ENCODE measurements at places on chromosomes 3 and 15.

GRCh38 chr3:188153437-188154013 is 432 bp upstream of the LPP start:
- peak; percentile 62 for DNase-seq

DNA sequence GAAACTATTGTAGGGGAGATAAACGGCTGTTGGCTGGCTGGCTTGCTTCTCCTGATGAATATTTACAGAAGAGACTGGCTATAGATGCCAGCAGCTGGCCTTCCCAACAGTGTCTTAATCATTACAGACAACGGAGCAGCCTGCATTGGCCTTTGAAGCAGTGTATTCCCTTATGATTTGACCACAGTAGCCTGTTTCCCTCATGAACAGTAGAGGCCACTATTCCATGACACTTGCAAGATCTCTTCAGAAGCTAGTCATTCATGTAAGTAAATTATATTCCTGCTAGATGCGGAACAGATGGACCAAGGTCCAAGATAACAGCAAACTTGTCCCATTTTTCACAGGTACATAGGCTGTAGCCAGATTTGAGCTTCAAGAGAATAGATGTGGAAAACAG is 47.3 kb downstream of the TMCO5A start:
- peak; percentile 1 for DNase-seq

GRCh38 chr3:101903451-101903871 is 54.1 kb downstream of the NFKBIZ start:
- no peak for DNase-seq

DNA sequence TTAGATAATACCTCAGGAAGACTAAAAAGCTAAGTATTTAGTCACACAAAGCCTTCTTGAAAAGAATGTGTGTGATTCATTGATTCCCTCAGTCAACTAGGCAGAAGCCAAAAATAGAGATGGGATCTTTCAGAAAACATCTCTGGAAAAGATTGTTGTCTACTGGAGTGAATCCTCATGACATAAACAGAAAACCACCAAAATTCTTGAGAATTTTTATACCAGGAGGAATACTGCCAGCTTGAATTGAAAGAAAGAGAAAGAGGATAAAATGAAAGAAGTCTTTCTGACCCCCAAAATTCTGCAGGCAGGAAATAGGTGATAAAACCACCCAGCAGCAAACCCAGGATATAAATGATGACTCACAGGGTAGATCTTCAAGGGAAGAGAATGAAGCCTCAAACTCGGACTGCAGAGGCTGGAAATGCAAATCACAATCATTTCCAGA is 363.1 kb upstream of the PLSCR5 start:
- no peak for DNase-seq

GRCh38 chr15:61685534-61685933 is 374.7 kb downstream of the VPS13C start:
- no peak for DNase-seq

GRCh38 chr3:126419886-126420786 is 25.4 kb downstream of the CFAP100 start:
- DNase-seq = no peak

DNA sequence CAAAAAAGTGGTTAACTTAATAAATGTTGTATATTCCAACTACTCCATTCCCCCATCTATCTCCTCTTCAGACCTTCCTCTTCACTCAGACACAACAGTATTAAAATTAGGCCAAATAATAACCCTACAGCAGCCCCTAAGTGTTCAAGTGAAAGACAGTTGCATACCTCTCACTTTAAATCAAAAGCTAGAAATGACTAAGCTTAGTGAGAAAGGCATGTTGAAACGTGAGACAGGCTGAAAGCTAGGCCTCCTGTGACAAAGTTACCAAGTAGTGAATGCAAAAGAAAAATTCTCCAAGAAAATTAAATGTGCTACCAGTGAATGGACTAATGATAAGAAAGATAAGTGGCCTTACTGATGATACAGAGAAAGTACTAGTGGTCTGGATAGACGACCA is 71.7 kb downstream of the ANKRD28 start:
- DNase-seq = peak; percentile 75

DNA sequence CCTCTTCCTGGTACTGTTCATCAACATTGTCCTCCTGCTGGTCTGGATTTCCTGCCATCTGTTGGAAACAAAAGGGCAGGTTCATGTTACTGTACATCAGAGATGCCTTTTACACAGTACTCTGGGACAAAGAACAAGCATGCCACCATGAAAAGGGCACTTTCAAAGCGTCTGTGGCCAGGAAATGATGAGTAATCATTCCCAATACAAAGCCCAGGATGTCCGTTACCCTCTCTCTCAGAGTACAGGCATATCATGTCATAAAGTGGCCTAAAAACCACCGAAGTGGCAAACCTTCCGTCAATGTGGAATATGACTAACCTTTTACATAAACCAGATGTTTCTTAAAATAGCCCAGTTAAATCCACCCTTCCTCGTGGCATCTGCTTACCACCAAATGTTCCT is 71.2 kb downstream of the GOLIM4 start:
- peak; percentile 85 for DNase-seq

DNA sequence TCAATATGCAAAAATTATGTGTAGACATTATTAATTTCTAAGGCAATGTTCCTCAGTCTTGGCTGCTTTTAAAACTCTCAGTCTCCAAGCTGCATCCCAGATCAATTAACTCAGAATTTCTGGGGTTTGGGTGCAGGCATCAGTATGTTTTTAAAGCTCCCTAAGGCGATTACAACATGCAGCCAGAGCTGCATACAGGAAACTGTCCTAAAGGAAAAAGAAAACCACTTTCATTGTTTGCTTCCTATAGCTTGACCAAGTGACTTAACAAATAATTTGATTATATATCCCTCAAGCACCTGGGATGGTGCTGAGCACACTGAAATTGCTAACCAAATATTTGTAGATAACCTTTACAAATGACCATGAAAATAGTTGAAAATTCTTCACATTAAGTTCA is 194.7 kb downstream of the DTWD1 start:
- no peak for DNase-seq

DNA sequence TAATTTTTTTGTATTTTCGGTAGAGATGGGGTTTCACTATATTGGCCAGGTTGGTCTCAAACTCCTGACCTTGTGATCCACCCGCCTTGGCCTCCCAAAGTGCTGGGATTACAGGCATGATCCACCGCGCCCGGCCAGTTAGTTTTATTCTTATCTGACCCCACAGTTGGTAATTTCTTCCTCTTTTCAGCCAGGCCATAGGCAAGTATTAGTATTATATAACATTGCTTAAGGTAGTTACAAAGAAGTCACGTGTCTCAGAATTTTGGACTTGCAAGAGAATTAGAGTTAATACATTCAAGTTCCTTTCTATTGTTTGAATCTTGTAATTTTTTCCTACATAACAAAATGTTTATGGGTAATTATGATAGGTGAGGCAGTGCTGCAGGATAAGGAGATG is 334.8 kb downstream of the LPP start:
- no peak for DNase-seq

DNA sequence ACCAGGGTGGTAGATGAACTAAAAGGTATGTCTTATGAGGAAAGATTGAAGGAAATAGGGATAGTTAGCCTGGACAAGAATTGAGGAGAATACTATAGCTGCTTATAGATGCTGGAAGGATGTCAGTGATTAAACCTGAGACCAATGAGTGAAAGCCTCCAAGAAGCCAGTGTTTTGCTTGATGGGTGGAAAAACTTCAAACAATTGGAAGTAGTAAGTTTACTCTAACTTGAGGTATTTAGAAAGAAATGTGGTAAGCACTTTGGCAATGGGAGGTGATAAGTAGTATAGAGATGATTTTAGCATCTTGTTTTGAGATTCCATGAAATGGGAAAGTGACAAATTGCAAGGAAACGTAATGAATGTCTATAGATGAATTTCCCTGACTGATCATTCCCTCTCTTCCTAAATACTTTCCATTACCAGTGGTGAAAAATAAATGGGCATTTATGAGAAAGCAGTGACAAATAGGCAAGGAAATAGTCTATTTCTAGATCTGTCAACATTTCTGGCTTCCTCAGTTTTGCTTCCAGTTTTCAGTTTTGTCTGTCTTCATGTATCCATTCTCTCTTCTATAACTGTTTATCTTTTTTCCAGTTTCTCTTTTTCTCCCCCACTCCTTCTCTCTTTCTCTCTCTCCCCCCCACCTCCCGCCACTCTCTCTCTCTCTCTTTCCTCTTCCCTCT is 19.2 kb downstream of the SLC15A2 start:
- DNase-seq = peak; percentile 13

GRCh38 chr15:37136666-37137065 is 36.3 kb upstream of the MEIS2 start:
- DNase-seq = no peak

GRCh38 chr3:19002606-19003005 is 145.7 kb upstream of the KCNH8 start:
- no peak for DNase-seq

DNA sequence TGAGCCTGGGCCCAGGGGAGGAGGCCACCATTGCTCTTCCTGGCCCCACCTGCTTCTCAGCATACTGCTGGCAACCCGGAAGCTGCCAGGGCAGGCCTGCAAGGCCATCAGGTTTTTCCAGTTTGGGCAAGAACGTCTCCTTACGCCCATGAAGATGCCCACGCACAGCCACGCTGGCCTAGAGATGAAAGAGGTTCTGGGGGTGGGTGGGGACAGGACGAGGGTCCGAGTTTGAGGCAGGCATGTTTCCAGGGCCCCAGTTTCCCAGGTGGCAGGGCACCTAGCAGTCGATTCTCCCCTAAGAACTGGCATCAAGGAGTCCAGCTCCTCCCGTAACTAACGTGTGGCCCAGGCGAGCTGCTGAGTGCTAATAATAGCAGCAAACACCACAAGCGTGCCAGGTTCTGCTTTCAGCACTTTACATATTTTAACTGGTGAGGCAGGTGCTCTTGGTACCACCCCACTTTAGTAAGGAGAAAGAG is 45.8 kb downstream of the ZNF710 start:
- DNase-seq = no peak

- no peak for DNase-seq
Observed at GRCh38 chr3:52683611-52684010, 2.1 kb downstream of the PBRM1 start.

- DNase-seq = no peak
Observed at GRCh38 chr3:8856071-8856470, 86.7 kb upstream of the OXTR start.

DNA sequence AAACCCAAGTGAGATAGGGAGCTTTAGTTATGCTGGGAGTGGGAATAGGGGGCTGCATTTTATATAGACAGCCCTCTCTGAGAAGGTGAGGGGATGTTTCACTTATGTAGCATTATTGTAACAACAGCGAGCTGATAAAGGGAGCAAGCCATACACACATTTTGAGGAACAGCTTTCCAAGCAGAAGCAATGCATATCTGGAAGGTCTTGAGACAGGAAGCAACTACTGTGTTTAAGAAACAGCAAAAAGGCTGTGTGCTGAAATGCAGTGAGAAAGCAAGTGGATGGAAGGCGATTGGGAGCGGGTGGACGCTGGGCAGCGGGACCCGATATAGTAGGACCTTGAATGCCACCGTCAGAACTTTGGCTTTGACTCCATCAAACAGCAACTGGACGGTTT is 155.9 kb upstream of the TBL1XR1 start:
- no peak for DNase-seq

DNA sequence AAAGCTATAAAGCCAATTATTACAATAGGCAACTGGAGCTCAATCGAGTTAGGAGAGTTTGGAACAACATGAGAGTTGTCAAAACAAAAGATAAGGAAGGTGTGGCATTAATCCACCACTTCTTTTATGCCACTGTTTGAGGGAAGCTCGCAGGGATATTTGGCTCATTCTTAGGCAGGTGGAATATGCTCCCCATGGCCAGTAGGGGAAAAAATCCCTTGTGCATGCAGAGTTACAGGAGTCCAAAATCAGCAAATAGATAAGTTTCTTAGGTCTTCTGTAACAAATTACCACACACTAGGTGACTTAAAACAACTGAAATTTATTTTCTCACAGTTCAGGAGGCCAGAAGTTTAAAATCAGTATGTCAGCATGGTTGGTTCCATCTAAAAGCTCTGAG is 135.4 kb upstream of the SYNPR start:
- DNase-seq = no peak

DNA sequence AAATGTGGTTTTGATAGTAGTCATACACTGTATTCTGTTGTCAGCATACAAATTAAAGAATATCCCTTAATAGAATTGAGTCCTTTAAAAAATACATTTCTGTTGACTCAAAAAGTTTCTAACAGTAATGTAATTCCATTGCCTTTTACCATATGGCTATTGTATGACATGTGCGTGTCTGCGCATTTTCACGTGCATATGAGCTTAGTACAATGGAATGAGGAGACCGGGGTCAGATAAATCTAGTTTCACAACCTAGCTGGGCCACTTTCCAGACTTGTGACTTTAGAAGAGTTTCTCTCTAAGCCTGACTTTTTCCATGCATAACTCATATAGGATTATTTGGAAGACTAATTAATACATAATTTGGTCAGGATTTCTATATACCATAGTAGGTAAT is 38.7 kb downstream of the ZBTB38 start:
- no peak for DNase-seq

DNA sequence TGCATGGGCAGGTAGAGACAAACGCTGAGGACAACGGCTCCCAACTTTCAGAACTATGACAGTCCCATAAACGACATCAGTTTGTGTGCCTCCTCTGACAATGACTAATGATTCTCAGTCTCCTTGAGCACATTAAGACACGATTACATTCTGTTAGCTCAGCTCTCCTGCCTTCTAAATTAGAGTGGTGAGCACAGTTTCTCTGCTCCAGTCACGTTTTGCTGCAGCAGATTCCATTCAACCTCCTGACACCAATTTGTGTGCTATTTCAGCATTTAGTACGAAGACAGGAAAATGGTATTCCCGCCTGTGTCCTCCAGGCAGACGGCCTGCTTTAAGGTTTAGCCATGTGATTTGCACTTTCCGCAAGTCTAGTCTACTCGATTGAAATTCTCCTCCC is 458.4 kb upstream of the CFAP20DC start:
- no peak for DNase-seq

DNA sequence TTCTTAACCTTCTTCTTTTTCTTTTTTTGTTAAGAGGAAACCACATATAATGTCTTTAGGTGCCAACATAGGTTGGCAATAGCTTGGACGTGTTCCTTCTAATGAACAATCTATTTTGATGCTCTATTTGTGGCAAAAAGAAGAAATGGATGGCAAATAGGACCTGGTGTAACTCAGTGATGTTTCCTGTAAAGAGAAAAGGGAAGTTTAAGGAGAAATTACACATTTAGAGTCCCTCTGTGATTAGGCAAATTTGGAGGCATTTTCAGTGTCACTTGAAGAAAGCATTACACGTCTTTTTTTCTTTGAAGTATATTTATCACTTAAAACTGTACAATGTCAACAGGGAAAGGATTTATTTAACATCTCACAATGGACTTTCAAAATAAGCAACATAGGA is 327.1 kb downstream of the ZIC1 start:
- DNase-seq = no peak

DNA sequence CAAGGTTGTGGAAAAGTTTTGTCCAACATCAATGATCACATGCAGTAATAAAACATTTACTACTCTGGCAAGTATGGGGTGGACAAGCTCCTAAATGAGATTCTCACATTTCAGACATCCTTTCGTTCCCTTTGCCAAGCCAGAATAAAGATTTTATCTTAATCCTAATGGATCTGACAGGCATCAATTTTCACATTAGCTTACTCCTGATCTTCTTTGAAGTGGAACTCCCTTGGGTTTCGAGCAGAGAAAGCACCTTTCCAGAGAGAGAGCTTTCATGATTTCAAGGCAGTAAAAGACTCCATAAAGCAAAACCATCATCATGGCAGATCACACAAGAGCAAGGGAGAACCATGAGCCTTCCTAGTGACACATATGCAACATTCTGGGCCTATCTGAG is 27.3 kb upstream of the EID1 start:
- DNase-seq = no peak

- no peak for DNase-seq
Observed at GRCh38 chr15:74712311-74712710, 13.0 kb downstream of the CYP1A1 start.

GRCh38 chr3:187640569-187641059 is 29.6 kb downstream of the SST start:
- no peak for DNase-seq
